ENCODE measurements at places on chromosomes 13 and 19. TPM values are rescaled to one million over a fixed set of nuclear protein-coding genes. Genes with fewer than 3 reads are reported as not detected.

The WDR88 gene
- polyA plus RNA-seq, result 2.1 TPM

The ZNF667 gene
- 21.5 TPM for polyA plus RNA-seq

DNA sequence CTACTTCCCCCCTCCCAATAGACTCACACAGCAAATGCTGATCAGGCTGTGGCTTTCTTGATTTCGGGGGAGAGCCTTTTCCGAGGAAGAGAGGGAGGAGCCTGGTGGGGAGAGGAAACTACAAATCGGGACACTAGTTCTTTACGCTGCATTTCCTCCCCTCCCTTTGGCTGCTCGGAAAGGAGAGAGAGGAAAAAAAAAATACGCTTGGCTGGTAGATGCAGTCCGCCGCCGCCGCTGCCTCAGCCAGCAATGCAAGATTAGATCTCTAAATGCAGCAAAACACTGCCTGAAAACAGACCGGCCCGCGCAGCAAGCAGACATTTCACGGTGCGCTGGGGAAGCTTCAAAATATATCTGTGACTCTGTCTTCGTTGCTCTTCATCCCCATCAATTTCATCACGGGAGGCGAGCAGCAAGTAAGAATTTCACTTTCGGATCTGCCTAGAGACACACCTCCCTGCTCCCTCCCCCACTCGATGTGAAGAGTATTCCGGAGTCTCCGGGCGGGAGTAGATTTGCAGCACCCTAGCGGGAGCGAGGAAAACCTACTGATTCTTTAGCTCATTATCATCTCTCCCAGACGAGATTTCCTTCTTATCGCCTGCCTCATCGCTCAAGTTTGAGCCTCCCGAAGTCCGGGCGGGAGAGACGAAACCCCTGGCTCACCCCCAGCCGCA is at the start of gene PCDH17:
Gene PCDH17, plus strand, starts transcription at position 149 of the 680 bp plus-strand sequence. CDS start 803 bp downstream, outside the sequence.
- no peak for DNase-seq

DNA sequence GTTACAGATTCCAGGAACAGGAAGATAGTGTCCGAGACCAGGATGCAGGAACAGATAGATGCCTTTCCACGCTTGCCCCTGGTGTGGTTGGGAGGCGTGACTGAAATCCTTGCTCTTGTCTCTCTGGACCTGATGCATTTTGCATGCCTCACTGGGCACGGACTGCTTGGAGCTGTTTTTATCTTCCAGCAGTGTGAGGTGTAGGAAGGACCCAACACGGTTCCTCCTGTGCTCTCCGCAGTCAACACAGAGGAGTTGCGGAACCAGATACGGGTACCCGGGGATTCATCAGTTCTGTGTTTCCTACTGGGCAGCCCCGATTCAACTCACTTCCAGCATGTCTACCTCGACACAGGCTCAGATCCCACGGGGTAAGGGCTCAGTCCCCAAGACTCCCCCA is 6.5 kb downstream of the DOT1L start:
- no peak for DNase-seq

- DNase-seq, result no peak
Observed at GRCh38 chr13:101846249-101846648, 393.8 kb downstream of the ITGBL1 start.

- no peak for DNase-seq
Observed at GRCh38 chr13:71240911-71241310, 626.1 kb downstream of the DACH1 start.

GRCh38 chr19:38475176-38475575 is 41.7 kb downstream of the RYR1 start:
- no peak for DNase-seq

GRCh38 chr13:30569901-30570576 is 47.7 kb upstream of the USPL1 start:
- no peak for DNase-seq

DNA sequence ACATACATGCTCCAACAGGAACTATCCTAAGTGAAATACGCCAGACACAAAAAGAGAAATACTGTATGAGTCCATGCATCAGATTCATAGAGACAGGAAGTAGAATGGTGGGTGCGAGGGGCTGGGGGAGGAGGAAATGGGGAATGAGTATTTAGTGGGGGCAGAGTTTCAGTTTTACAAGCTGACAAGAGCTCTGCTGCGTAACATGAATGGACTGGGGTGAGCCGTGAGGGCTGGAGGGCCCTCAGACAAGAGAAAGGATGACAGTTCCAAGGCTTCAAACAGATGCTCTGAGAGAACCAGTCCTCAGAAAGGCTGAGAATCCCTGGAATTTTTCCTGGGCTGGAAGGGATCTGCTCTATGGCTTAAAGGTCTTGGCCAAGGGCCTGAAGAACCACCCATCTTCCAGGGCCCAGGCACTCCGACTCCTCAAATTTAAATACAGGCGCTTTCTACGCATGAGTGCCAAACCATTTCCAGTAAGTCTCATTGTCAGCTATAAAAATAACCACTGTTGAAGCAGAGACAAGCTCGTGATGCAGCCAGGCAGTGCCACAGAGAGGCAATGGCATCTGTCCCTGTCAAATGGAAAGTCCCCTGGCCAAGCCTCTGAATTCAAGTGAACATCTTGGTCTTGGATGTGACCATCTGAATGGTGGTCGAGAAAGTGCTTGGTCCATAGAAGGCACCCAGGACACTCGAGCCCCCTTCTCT is 17.5 kb downstream of the KLF2 start:
- DNase-seq, result no peak
